Right atrium auricular region (tissue), 2 donors: ENCODE measurements at places on chromosomes 6 and 20. TPM values are rescaled to one million over a fixed set of nuclear protein-coding genes. Genes with fewer than 3 reads are reported as not detected.
A peak's percentile ranks its signal among the peaks of the same experiment; 100 is the strongest.

The PXDC1 gene
- total RNA-seq, result 43.5 TPM

The PSMB9 gene
- total RNA-seq, result 17.6 TPM

The GPR31 gene
- not detected for total RNA-seq

The BPIFB1 gene
- total RNA-seq, result not detected

The ENPP4 gene
- total RNA-seq, result 36.0 TPM

- DNase-seq, result no peak
Measured at GRCh38 chr6:121522265-121522664, 86.8 kb downstream of the GJA1 start.

DNA sequence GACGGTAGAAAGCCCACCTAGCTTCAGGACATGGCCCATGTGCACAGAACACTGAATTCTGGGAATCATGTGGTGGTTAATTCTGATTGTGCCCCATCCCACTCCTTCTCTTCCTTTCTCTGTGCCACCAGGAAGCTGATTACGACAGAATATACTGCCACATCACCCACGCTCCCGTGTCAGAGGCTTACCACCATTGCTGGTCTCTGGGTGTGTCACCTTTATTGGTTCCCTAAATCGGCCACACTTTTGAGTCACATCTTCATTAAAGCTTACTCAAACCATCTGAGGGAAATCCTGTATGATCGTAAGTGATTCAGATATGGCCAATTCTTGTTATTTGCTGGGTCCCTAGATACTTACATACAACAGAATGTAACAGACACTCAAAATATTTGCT, 3.1 kb downstream of the TRMT6 start:
- no peak for DNase-seq

- DNase-seq, result no peak
Measured at GRCh38 chr20:58045579-58045978, 182.9 kb downstream of the ANKRD60 start.

DNA sequence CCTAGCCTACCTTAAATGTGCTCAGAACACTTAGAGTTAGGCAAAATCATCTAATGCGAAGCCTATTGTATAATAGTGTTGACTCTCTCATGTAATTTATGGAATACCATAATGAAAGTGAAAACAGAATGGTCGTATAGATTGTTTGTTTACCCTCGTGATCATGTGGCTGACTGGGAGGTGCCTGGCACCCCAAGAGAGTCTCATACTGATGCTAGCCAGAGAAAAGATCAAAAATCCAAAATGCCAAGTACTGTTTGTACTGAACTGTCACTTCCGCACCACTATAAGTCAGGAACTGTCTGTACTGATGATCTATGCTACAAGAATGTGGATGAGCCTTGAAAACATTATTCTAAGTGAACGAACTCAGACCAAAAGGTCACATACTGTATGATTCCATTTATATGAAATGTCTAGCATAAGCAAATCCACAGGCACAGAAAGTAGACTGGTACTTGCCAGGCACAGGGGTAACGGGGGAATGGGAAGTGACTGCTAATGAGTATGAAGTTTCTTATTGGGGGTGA, 22.4 kb downstream of the ZMYND8 start:
- no peak for DNase-seq

DNA sequence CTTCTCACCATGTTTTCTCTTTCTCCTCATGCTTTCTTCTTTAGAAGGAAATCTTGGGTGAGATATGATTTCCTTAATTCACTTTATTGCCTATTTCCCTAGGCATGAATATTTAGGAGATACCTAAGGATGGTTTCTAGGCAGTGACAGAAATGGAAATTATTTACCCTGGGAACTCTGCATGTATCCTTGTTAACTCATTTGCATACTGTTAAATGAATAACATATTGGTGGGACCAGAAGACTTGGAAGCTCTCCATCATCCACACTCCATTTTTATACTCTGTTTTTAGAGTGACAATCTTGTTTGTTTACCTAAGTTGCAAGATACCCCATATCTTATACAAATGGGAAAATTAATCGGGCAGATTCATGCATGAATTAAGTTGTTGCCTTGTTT, 285.7 kb downstream of the RNF144B start:
- DNase-seq, result no peak

GRCh38 chr20:17505636-17506517, 25.3 kb downstream of the BFSP1 start:
- no peak for DNase-seq

DNA sequence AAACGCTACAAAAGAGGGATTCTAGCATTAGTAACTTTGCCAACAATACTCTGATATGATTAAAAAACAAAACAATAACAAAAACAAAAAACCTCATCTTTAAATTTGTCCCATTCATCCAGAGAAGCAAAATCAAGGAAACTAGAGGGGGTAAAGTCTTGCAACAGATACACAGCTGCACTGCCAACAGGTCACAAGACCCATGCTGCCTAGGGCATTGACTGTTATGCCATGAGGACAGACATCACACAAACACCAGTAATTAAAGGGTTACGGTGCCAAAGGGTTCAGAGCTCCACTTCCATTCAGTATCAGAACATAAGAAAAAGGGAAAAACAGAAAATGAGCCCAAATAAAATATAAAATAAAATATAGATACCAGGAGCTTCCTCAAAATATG, 1.6 kb downstream of the TBC1D20 start:
- DNase-seq, result no peak

GRCh38 chr6:1418471-1419191, 29.3 kb downstream of the FOXF2 start:
- DNase-seq, result no peak

DNA sequence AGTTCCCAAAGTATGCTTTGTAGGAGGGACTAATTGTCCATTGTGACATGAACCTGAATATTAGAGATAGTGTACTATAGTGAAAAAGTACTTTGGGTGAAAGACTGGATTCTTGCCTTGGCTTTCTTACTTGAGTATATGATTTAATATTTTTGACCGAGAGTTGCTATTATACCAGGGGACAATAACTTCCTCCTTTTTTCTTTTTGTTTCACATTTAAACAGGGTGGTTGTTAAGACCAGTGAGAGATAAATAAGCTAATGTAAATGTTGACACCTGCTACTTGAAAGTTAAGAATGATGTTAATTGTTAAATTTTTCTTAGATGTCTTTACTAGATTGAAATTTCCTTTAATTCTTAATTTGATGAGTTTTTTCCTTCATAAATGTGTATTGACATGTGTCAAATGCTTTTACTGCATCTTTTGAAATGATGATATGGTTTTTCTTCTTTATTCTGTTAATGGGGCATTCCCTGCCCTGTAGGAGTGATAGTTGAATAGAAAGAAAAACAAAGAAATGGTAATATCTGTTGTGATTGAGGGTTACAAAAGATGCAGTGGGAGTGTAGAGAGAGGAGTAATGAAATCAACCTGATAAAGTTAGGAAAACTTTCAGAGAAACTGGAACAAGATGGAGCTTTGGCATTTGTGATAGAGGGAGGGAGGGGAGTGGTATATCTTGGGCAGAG, 48.4 kb downstream of the ZFAND3 start:
- no peak for DNase-seq

DNA sequence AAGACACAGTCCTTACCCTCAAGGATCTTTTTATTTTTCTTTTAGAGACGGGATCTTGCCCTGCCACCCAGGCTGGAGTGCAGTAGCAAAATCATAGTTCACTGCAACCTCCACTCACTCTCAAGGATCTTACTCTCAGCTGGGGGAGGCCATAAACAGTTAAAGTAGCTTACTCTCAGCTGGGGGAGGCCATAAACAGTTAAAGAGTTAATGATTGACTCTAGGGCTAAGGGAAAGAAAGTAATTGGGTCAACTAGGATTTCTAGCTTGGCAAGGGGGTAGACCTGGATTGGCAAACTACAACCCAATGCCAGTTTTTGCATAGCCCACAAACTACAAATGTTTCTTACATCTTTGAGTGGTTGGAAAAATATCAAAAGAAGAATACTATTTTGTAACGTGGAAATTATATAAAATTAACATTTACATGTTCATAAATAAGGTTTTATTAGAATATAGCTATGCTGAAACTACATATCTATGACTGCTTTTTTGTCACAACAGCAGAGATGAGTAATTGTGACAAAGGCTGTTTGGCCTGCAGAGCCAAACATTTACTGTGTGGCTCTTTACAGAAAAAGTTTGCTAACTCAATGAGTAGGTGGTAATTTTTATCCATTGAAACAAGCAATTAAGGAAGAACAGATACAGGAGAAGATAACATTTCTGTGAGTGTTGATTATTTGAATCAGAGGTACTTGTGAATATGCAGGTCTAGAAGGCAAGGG, 46.4 kb downstream of the PTPRA start:
- DNase-seq, result no peak

DNA sequence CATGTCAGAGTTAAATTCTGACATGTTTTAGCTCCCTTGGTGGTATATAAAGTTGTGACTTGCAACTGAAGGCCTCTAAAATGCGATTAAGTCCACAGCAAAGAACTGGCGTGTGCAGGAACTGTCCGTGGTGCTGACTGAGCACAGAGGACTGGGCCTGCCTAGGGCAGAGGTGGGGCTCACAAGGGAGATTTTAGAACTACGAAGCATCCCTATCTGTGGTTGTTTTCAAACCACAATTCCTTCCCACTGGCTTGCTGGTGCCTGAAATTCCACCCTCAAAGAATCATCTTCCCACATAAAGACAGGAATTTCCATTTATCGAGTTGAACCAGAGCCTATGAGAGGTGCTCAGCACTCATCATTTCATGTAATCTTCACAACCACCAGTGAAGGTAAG, 30.1 kb downstream of the RIMS4 start:
- DNase-seq, result no peak

GRCh38 chr6:155143029-155143577, 120.7 kb upstream of the CLDN20 start:
- no peak for DNase-seq

DNA sequence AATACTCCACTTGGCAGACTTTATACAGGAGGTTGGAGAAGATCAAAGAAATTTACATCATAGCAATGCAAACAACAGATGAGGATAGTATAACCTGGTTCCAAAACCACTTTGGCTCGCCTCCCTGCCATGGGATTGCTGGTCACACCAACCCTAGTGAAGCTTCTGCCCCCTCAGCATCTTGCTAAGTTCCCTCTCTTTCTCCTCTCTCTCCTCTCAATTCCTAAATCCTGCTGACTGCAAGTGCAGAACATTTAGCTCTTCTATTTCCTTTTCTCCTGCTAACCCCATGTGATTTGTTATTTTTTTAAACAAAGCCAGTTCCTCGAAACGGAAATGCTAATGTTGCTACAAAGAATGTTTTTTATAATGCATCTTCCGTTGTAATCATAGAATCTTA, 50.3 kb upstream of the LY86 start:
- no peak for DNase-seq

- no peak for DNase-seq
Measured at GRCh38 chr6:127204281-127204680, 62.4 kb upstream of the RNF146 start.

DNA sequence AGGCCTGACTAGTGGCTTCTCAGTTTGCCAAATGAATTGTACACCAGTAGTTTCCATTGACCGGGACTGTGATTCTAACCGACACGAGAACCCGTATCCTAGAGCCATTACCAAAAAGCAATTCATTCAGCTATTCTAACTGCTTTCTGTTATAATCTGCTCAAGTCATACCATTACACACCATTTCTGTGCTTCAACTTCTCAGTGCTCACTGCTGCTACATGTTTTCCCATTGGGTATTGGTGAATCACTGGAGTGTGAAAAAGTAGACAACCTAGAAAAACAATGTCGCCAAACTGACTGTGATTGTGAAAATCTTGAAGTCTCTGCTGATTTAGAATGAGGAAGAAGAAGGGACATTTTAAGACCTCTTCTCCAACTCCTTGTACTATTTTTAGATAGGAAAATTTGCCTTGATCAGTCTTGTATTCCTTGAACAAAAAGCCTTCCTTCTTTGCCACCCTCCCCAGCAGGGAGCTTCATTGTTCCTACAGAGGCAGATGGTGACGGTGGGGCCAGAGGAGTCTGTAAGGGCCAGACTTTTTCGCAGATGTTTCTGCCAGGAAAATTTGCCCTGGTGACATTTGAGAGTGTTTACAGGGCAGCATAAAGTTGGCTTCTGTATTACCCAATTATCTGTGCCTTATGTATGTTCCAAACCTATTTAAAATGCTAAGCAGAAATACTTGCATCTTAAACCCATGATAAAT, 31.7 kb upstream of the MAP3K4 start:
- no peak for DNase-seq

- DNase-seq, result peak; percentile 79
Measured at GRCh38 chr6:116511424-116512110, at the start of gene CALHM5. TSS of gene CALHM5 (plus strand) at chr6:116511639. CDS start at chr6:116511697, 58 bp downstream.

GRCh38 chr6:10205892-10206291, 209.0 kb downstream of the TFAP2A start:
- no peak for DNase-seq

DNA sequence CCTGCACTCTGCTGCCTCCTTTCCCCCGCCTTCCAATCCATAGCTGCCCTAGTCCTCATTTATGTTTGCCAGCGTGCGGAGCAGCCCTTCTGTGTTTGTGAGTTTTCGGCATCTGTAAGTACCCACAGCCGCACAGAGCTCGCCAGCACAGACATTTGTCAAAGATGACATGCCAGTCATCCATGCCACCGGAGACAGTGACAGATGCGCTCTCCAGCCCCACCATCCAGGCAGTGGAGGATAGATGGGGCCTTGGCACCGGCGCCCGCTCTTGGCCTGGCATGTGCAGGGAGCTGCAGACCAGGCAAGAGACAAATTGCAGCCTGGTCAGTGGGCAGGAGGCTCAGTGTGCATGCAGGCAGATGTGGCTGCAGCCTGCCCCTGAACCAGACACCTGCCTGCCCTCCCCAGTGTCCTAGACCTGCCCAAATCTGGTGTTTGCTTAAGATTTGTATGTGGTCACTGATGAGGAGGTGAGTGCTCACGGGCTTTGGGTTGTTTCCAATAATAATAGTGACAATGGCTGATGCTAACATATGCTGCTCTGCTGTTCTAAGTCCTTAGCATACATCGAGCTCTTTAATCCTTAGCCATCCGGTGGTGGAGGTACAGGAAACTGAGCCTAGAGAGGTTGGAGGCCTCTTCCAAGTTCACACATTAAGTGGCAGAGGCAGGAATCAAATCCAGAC, 78.1 kb downstream of the UNC5CL start:
- DNase-seq, result no peak

DNA sequence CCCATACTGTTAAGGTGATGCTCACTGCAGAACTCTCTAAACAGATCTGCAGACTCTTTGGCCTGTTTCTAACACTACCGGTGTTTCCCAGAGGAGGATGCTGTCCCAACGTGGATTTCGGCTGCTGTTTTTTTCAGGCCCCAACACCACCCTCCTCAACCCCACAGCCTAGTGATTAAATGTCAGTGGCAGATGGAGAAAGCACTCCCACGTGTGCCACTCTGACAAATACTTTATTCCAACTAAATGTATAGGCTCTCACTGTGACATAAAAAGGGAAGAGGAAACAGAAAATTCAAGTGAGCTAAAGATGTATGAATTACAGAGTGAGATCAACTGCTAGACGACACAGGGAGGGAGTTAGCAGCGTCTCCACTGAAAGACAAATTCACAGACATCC, 3.6 kb downstream of the TBC1D20 start:
- DNase-seq, result no peak

GRCh38 chr20:24422091-24422760, 47.2 kb upstream of the SYNDIG1 start:
- no peak for DNase-seq

- DNase-seq, result no peak
Measured at GRCh38 chr6:4932228-4932903, 71.5 kb downstream of the RPP40 start.
